Mesothelial cell of epicardium (in vitro differentiated cells): ENCODE measurements at places on chromosomes 11 and 22.
A peak's percentile ranks its signal among the peaks of the same experiment; 100 is the strongest.

GRCh38 chr11:65067446-65067845 is 9.1 kb upstream of the NAALADL1 start:
- no peak for DNase-seq

- DNase-seq = no peak
Measured at GRCh38 chr11:62143727-62144126, 19.9 kb downstream of the INCENP start.

- no peak for DNase-seq
Measured at GRCh38 chr22:39597236-39597869, 26.8 kb downstream of the CACNA1I start.

DNA sequence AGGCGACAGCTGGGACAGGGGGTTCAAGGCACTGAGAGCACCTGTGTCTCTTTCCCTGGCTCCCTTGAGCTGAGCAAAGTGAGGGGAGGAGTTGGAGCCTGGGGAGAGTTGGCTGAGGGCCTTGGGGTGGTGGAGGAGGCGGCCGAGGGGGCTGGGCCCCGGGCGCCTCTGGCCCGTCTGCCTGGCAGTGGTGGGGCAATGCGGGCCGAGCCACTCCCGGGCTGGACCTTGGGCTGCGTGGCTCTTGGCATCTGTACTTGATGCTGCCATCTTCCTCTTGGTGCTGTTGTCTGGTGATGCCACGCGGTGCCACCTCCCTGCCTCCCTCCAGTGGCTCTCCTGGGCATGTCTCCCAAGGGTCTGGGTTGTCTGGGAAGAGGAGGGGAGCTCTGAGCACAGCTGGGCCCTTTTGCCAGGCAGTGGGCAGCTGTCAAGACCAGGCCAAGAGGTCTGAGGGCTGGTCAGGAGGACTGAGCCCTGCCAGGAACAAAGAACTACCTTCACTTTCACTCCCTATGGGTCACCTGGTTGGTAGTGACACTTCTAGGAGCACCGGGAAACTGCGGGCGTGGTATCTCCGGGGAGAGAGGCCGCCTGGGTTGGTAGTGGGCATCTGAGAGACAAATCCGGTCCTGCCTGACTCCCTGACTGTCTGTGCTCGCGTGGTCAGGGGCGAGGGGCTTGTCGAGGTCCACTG is 1.3 kb downstream of the GRIK4 start:
- peak; percentile 35 for DNase-seq

DNA sequence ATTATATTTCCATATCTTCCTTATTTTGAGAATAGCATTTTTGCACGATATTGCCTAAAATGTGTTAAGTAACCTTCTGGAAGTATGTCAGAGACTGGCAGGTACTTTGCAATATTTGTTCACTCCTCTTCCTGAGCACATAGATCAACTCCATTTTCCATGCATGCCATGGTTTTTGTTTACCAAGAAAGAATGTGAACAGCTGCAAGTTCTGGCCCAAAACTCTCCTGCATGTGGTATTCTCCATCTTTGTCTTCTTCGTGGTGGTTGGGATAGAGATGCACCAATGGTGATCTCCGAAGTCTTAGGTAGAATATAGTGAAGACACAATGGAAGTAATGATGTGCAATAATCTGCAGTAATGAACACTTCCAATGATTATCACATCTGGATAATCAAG is 2241.0 kb upstream of the RAG2 start:
- no peak for DNase-seq

DNA sequence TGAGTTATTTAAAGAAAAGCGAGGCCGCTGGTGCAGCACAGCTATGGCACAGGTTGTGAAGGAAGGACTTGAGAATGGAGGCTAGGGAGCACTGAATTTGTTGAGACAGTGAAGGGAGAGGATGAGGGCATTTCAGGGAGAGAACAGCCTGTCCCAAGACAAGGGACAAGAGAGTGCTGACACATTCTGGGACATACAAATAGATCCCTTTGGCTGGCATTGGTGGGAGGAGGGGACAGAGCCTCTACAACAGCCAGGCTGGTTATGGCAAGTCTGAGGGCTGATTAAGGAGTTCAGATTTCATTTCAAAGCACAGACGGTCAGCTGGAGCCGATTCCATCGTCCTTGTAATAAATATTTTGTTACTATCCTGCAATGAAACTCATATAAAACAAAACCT is 1.7 kb upstream of the SLC29A2 start:
- no peak for DNase-seq

DNA sequence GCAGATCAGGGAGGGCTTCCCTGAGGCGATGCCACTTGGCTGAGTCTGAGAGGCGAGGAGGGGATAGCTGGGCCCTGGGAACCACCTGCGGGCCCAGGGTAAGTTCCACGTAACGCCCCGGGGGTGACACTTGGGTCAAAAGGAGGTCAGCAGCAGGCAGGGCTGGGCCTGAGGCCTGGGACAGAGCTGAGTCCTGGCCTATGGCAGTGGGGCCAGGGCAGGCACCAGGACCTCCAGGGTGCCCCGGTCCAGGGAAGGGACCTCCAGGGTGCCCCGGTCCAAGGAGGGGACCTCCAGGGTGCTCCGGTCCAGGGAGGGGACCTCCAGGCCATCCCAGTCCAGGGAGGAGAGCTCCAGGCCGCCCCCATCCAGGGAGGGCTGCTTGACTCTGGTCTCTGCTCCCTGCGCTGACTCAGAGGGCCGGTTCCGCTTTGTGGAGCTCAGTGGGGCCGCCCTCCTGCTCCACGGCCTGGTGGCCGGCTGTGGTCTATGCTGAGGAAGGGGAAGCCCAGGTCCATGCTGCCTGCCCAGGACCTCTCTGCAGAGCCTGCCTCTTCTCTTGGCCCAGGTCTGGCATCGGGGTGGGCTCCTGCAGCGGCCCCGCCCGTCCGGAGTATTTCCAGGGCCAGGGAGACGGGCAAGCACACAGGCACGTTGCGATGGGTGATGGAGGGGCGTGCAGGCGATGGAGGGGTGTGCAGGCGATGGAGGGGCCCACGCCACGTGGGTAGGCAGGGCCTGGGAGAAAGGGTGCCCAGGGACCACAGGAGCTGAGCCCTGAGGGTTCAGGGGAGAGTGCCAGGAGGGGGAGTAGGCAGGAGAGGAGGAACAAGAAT is 19.5 kb upstream of the WNT7B start:
- no peak for DNase-seq

DNA sequence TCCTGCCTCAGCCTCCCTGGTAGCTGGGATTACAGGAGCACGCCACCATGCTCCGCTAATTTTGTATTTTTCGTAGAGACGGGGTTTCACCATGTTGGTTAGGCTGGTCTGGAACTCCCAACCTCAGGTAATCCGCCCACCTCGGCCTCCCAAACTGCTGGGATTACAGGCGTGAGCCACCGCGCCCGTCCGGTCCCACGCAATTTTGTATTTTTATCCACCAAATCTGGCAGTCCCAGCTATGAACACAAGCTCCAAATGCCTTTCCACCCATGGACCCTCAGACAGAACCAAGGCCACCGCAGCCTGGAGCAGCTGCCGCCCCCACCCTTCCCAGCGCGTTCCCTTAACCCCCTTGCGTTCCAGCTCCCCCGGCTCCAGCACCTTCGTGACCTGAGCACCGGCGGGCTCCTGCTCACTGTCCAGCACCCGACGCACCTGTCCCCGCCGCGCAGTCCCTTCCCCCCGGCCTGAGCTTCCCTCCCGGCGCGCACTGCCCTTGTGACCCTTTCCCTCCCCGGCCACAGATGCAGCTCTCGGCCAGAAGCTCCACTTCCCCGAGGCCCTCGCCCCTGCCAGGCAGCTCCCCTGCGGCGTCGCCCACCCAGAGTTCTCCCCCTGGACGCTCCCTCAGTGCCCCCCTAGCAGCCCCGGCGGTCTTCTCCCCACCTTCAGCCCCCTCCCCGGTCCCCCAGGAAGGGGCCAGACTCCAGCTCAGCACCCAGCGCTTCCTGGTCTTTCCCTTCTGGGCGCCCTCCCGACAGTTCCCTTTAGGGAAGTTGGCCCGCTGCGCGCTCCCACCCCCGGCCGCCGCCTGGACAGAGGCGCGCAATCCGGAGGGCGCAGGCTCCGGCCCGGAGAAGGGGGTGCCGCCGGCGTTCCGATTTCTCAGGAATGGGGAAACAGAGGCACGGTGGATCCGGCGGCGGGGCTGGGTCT is 5.6 kb upstream of the ZBED4 start:
- no peak for DNase-seq

- DNase-seq = no peak
Measured at GRCh38 chr22:33440756-33441155, 382.6 kb upstream of the SYN3 start.

GRCh38 chr11:69511358-69512055 is 30.0 kb downstream of the LINC01488 start:
- no peak for DNase-seq

- no peak for DNase-seq
Measured at GRCh38 chr22:22938672-22939587, 51.3 kb downstream of the IGLL5 start.

DNA sequence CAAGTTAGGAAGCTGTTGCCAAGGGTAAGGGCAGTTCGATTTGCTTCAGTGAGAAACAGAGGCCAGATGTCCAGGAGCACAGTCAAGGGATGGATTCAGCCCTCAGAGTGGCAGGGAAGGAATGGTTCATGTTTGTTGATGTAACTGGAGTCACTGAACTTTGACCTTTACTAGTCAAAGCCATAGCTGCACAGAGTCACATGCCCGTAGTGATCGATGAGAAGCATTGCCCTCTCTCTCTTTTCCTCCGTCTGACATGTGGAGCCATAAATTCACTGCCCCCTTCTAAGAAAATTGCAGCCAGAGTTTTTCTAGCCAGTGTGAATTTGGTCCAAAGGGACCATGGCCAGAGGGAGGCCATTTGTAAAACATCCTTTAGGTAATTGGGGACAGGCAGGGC is 124.1 kb upstream of the MTNR1B start:
- DNase-seq = no peak

DNA sequence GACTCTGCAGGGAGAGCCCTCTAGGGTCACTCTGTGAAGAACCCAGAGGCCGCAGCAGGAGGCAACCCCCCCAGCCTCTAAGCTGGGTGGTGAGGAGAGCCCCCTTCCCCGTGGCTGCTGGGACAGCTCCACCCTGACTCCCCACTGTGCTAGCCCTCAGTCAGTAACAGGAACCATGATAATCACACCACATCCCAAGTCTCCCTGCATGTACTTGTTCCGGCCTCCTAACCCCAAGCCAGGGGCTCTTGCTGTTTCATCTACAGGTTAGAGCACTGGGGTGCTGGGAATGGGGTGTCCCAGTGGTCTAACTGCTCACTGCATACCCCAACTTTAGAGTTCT is 26.9 kb downstream of the ARVCF start:
- no peak for DNase-seq

- DNase-seq = no peak
Measured at GRCh38 chr11:73520353-73521061, 77.4 kb downstream of the FAM168A start.

GRCh38 chr11:115199481-115200069 is 304.6 kb downstream of the CADM1 start:
- no peak for DNase-seq

- no peak for DNase-seq
Measured at GRCh38 chr11:27387362-27387761, 24.3 kb upstream of the CCDC34 start.

- DNase-seq = no peak
Measured at GRCh38 chr11:35923452-35923851, 20.4 kb upstream of the LDLRAD3 start.

- DNase-seq = no peak
Measured at GRCh38 chr11:118124929-118125535, 27.6 kb downstream of the SCN4B start.

GRCh38 chr22:40070701-40071100 is 75.9 kb downstream of the FAM83F start:
- DNase-seq = no peak

DNA sequence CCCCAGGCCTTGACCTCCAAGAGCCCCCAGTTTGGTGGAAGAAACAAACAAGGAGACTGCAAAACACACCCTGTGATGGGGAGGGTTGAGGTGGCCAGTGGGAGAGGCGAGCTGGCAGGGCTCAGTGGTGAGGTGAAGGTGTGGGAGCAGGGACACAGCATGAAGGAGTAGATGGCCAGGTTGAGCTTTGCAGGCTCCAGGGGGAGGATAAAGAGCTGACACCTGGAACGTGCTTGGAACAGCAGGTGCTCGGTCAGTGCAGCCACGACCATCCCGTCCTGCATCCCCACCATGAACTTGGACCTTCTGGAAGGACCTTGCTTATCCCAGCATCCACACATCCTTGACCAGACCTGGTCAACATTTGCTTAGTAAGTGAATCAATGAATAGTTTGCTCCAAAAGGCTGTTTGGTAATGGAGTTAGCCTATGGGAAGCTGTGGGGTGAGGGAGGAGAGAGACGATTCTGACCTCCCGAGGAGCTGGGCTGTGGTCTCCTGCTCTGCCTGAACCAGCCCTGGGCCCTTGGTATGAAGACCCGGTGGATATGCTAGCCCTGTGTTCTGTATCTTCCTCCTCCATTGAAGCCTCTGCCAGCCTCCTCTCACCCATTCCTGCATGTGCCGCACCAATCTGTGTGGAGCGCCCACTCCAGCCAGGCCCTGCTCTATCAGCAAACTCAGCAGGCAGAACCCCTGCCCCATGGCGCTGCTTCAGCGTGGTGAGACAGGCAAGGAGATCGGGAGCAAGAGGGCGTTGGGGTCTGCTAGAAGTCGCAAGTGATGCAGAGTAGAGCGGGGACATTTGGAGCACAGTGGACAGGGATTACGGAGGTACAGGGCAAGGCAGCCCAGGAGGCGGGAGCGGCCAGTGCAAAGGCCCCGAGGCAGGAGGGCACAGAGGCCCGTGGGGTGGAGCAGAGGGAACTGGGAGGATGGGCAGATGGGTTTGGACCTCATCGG is 9.9 kb downstream of the LINC01488 start:
- no peak for DNase-seq

- no peak for DNase-seq
Measured at GRCh38 chr11:111500481-111500880, 11.7 kb downstream of the BTG4 start.

DNA sequence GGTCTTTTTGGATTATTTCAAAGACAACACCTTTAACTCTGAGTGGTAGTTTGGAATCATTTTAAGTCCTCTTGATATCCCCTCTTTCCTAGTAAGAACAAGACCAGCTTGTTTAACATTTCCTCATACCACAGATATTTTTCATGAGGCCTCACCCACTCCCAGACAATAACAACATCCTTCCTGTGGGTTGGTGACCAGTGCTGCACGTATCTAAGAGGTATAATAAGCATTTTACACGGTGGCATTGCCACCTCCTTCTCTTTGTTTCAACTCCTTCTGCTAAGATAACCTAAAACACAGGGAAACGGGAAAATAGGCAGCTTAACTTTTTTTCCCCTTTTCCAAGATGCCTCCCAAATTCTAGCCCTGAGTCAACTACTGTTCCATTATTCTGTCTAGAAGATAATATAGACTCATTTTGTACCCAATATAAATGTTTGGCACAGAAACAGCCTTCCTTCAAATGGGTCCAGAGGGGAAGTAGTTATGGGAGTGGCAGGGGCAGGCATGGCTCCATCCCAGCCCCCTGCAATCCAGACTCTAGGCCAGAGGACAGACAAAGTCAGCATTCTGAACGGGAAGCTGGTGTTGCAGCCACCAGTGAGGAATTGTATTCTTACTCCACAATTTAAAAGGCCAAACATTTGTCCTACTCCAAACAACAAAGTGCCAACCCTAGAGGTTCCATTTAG is 28.5 kb downstream of the MAML2 start:
- no peak for DNase-seq

- no peak for DNase-seq
Measured at GRCh38 chr11:64342869-64343745, 3.1 kb downstream of the CCDC88B start.
